ENCODE measurements at places on chromosomes 6 and 20. TPM values are rescaled to one million over a fixed set of nuclear protein-coding genes. Genes with fewer than 3 reads are reported as not detected.

LTA gene
- total RNA-seq = not detected

COL21A1 gene
- total RNA-seq = not detected

DNA sequence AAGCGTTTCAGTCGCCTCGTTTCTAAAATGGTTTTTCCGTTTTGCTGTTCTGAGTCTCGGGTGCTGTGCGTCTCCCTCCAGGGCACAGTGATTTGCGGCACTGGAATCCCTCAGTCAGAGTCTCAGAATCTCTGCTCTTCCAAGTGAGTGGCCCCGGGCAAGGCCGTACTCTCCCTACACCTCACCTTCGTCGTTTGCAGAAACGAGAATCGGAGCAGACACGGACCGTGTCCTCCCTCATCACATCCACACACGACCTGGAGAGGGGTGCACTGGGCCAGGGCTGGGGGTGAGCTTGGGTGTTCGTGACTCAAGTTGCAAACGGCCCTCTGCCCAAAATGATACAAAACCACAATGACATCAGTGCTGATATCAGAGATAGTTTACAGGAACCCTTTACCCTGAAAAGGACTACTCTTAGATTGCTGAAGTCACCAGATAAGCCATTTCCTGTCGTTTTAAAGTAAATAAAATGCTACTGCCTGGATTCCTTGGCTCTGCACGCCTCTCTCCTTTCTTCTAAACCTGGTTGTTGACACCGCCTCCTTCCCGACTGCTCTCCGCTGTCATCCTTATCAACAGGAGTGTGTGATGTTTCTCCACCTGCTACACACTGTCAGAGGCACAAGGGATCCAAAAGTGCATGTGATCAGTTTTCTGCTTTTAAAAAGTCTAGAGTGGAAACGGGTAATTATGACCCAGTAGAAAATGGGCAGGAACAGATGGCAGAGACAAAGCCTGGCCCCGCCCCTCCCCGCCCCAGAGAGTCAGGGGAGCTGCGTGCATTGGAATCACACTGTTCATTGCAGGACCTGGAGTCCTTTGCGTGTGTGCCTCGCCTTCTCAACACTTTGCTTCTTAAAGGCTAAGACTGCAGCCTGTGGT is 38.4 kb downstream of the KIF25 start:
- DNase-seq = peak; percentile 59

BNIP5 gene
- not detected for total RNA-seq

- DNase-seq = no peak
Observed at GRCh38 chr6:75171567-75171966, 34.3 kb downstream of the COL12A1 start.

DNA sequence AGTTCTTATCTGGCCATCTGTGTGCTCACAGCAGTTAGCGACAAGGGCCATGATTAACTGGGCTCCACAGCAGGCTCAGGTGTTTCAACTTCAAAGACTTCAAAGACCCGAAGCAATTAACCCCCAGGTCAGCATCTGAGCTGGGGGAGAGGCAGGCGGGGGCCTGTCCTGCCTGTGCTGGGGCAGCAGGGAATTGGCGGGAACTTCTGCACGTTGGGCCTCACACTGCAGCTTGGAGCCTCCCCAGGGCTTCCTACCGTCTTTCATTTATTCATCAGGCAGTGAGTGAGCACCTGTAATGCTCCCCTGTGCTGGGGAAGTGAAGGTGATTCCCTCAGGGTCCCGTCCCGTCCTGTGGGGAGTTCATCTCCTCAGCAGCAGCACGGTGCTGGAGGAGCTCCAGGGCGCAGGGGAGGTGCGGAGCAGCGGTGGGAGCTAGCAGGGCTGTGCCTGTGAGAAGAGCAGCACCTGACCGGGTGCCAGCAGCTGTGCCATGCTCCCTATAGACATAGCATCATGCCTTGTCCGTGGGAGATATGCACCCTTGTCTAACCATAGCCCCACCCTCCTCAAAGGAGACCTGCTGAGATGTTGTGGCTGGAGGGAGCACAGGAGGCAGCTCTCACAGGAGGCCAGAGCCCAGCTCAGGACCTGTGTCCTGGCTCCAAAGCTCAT is 51.8 kb upstream of the FRMD1 start:
- no peak for DNase-seq

DNA sequence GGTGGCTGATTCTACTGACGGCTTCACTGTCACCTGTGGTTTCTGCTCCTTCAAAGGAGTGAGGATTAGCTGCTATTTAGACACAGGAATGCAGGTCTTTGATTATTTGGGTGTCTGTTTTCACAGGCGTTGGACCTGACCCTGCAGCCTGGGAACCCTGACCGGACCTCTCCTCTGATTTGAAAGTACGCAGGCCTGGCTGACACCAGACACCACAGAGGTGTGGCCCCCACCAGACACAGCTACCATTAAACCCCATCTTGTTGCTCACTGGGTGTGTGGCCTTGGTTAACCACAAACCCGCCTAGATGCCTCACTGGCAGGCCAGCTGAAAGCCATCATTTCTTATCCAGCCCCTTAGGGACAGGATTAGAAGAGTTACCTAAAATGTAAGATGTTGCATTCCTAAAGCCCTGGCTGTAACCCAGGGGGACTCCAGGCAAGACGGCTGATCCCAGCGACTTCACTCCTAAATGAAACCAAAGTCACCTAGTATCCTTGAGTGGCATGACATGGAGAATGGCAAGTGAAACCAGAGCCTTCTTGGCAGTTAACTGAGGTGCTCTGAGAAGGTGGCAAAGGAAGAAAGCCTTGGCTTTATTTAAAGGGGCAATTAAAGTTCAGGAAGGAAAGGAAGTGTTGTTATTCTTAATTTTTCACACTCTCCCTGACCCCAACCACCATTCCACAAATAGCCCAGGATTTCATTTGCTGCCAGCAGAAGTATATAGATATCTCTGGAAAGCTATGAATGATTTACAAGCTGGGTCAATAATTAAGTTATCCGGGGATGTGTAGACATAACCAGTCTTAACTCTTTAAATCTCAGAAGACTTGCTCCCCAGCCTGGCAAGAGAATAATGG is 169.9 kb downstream of the QRSL1 start:
- DNase-seq = peak; percentile 84

GRCh38 chr6:158047127-158047518 is 65.5 kb downstream of the SYNJ2 start:
- DNase-seq = peak; percentile 72

UST gene
- total RNA-seq = 2.4 TPM

DNA sequence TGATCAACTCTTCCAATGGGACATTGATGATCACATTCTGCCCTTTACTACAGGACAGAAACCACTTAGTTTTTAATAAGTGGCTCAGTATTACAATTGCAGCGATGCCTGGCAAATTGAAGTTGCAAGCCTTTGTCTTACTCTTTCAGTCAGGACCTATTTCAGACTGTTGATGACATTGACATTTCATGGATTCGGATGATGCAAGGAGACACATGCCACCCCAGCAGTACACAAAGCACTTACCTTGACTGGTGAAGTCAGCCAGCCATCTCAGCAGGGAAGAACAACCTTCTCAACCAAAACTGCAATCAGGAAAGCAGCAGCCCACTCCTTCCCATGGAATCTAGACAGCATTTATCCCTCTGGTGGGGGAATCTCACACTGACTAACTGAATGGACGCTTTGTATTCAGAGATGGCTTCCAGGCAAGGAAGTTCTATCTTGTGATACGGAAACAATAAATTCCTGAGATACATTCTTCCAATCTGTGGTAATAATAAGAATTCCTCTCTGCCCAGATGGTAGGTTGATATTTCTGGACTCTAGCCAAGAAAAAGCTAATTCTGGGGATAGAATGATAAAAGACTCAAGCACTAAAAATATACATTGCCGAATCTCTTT is 24.8 kb downstream of the NFYA start:
- DNase-seq = peak; percentile 66

HLA-DOA gene
- total RNA-seq = not detected

DNA sequence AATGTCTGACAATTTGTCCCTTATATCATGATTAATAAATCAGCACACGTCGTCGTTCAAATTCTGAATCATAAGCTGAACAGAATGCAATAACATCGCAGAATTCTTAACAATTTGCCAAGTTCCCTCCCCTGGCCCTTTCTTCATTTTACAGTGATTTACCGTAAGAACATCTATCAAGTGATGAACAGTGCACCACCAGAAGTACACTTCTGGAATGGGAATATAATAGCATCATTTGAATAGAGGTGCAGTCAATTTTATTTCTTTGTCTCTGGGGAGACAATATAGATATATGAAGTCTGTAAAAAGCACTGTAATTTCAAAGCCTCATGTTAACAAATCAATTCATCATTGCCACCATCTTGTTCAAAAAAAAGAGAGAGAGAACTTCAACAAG is 145.1 kb upstream of the SMLR1 start:
- DNase-seq = no peak

DNA sequence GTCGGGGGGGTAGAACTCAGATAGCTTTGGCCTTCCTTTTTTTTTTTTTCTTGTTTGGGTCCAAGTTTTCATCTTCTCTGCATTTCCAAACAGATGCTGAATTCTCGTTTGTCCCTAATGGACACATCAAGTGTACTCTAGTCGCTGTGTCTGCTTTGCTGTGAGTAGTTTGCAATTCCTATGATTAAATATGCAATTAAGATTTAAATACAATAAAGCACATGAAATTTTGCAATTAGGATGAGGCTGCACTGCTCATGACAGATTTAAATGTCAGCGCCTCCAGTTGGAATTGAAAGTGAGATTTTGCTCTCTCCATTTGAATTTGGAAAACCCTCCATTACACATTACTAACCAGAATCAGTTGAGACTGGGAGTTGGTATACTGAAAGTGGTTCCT is 70.4 kb downstream of the PFDN4 start:
- no peak for DNase-seq

GRCh38 chr20:31945785-31946184 is 6.1 kb downstream of the PDRG1 start:
- no peak for DNase-seq

ARMH2 gene
- not detected for total RNA-seq

GRCh38 chr20:14622796-14623195 is 285.4 kb upstream of the FLRT3 start:
- peak; percentile 75 for DNase-seq

DNA sequence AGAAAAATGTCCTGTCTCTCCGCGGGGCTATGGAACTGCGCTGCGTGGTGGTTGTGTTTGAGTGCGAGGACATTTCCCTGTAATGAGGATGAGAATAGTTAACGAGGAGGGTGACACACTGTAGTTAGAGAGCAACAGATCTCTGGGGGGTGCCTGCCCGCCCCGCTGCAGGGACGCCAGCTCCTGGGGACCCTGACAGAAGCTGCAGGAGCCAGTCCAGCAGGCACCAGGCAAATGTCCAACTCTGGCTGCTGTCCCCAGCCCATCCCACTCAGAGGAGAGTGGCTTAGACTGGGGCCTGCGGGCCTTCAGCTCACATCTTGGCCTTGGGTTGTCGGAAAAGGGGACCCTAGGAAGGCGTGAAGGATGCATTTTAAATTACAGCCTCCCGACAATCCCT is 92.9 kb upstream of the FOXP4 start:
- no peak for DNase-seq

GRCh38 chr20:13447385-13448180 is 191.1 kb downstream of the TASP1 start:
- DNase-seq = no peak

LIME1 gene
- total RNA-seq = 59.0 TPM

ZSCAN31 gene
- total RNA-seq = 17.4 TPM

GRCh38 chr6:23790756-23791155 is 335.3 kb upstream of the NRSN1 start:
- DNase-seq = no peak

LGSN gene
- not detected for total RNA-seq

FAM217A gene
- total RNA-seq = not detected

DNA sequence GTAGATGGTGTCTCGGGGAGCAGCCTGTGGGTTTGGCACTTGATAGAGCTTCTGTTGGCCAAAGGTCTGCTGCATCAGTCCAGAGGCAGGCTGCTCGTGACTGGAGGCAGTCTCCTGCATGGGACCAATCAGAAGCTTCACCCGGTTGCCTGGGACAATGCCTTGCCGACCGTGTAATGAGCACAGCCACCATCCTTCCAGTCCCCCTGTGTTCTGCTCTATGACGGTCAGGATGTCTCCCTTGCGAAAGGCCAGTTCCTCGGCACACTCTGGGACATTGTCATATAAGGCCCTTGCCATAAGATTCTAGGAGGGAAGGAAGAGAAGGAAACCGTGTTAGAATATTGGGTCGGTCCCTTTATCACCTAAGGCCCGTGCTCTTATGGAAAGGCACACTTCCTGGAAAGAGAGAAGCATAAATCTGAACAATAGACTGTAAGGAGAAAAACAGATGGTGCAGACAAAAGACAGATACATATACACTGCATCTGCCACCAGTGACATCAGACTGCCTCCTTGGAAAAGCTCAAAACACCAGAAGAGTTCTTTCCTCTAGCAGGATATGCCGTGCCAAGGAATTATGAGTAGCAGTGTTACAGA is 18.9 kb downstream of the NEDD9 start:
- DNase-seq = no peak

- DNase-seq = peak; percentile 19
Observed at GRCh38 chr6:44569131-44569530, 181.6 kb downstream of the CDC5L start.

Measured in A172 (cell line).